ENCODE measurements at places on chromosomes 11 and 22. TPM values are rescaled to one million over a fixed set of nuclear protein-coding genes. Genes with fewer than 3 reads are reported as not detected.

- H3K27me3 ChIP-seq = peaks cover 34% of the 10 kb centered on the region
- H3K36me3 ChIP-seq = no peaks in the 10 kb centered on the region
- no peak overlapping the region for H3K27ac ChIP-seq
- DNase-seq = no peak
- H3K4me3 ChIP-seq = no peak overlapping the region
Measured at GRCh38 chr11:71251761-71252268, 562 bp downstream of the SHANK2 start.

GRCh38 chr11:112968941-112969713 is 7.9 kb downstream of the NCAM1 start:
- H3K36me3 ChIP-seq = no peaks in the 10 kb centered on the region
- H3K4me3 ChIP-seq = no peak overlapping the region
- H3K27ac ChIP-seq = no peak overlapping the region
- peaks cover 2% of the 10 kb centered on the region for H3K27me3 ChIP-seq
- DNase-seq = no peak
- H3K4me1 ChIP-seq = no peaks in the 10 kb centered on the region

DNA sequence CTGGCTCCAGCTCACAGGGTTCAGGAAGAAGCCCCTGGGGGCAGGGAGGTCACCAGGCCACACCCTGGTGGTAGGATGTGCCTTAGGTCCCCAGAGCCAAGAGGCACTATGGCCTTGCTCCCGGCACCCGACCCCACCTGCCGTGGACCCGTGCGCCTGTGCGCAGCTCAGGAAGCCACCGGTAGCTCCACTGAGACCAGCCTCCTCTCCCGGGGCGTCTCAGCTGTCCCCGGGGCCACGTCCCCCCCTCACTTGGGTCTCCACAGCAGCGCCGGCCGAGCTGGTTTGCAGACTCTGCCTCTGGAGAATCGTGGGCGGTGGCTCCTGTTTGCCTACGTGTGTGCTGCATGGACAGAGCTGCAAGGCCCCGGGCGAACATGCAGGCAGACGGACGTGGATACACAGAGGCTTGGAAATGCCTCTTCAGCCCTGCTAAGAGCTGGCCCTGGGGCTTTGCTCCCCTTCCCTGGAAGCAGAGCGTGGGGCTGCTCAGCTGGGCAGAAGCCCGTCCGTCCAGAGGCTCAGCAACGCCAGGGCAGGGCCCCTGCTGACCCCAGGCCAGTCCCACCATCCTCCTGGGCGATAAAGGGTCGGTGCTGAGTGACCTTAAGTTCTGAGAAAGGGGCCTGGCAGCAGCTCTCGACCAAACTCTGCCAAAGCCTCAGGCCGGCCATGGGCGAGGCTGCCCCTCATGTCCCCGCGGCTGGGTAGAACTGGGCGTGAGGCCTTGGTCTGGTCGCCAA is 15.3 kb upstream of the MUC5B start:
- H3K4me3 ChIP-seq = no peak overlapping the region
- H3K36me3 ChIP-seq = no peaks in the 10 kb centered on the region
- no peaks in the 10 kb centered on the region for H3K4me1 ChIP-seq

DNA sequence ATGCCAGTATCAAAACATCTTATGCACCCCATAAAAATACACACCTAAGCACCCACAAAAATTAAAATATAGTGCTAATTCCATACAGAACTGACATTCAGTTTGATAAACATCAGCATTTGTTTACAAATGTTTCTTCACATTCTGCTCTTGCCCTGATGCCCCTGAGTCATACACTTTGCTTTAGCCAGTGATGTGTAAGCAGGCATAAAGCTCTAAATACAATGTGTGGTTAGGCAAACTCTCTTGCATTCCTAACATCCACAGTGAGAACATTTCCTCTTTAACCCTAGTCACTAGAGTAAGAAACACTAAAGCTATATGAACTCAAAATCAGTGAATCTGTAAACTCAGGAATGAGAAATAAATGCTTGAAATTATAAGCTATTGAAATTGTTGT is 1060.7 kb downstream of the FAM181B start:
- no peak overlapping the region for H3K4me3 ChIP-seq
- no peaks in the 10 kb centered on the region for H3K36me3 ChIP-seq

GRCh38 chr11:119531056-119531455 is 108.1 kb upstream of the THY1 start:
- H3K27me3 ChIP-seq = no peaks in the 10 kb centered on the region
- no peaks in the 10 kb centered on the region for H3K36me3 ChIP-seq
- H3K4me1 ChIP-seq = no peaks in the 10 kb centered on the region
- DNase-seq = no peak
- no peak overlapping the region for H3K27ac ChIP-seq

DNA sequence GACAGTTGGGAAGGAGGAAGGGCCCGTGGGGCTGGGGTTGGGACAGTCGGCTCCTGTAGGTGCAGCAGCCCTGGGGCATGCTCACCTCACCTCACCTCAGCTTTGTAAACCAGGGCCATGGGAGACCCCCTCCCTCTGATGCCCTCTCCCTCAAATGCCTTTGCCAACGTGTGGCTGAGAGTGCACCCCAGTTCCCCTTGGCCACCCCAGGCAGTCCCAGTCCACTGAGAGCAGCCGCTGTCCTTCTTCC is 4.2 kb upstream of the NEAT1 start:
- no peaks in the 10 kb centered on the region for H3K27me3 ChIP-seq
- H3K4me3 ChIP-seq = no peak overlapping the region
- H3K27ac ChIP-seq = peak overlapping the region; percentile 99
- H3K36me3 ChIP-seq = peaks cover 5% of the 10 kb centered on the region

DNA sequence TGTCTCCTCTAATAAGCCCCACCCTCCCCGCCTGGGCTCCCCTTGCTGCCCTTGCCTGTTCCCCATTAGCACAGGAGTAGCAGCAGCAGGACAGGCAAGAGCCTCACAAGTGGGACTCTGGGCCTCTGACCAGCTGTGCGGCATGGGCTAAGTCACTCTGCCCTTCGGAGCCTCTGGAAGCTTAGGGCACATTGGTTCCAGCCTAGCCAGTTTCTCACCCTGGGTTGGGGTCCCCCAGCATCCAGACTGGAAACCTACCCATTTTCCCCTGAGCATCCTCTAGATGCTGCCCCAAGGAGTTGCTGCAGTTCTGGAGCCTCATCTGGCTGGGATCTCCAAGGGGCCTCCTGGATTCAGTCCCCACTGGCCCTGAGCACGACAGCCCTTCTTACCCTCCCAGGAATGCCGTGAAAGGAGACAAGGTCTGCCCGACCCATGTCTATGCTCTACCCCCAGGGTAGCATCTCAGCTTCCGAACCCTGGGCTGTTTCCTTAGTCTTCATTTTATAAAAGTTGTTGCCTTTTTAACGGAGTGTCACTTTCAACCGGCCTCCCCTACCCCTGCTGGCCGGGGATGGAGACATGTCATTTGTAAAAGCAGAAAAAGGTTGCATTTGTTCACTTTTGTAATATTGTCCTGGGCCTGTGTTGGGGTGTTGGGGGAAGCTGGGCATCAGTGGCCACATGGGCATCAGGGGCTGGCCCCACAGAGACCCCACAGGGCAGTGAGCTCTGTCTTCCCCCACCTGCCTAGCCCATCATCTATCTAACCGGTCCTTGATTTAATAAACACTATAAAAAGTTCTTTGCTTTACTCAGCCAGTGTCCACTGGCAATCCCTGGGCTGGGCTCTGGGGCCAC is 14.4 kb downstream of the TSKU start:
- no peak overlapping the region for H3K4me3 ChIP-seq
- peaks cover 7% of the 10 kb centered on the region for H3K4me1 ChIP-seq
- no peak overlapping the region for H3K27ac ChIP-seq
- H3K27me3 ChIP-seq = no peaks in the 10 kb centered on the region
- no peak for DNase-seq

- H3K4me3 ChIP-seq = no peak overlapping the region
- peaks cover 3% of the 10 kb centered on the region for H3K36me3 ChIP-seq
- H3K27ac ChIP-seq = peak overlapping the region; percentile 73
- DNase-seq = peak; percentile 78
- H3K27me3 ChIP-seq = no peaks in the 10 kb centered on the region
- peaks cover 25% of the 10 kb centered on the region for H3K4me1 ChIP-seq
Measured at GRCh38 chr11:35735903-35736302, 73.3 kb downstream of the TRIM44 start.

Gene F2
- not detected for total RNA-seq

Gene MAP6
- total RNA-seq = not detected

Gene CABP4
- 4.2 TPM for total RNA-seq

Gene FOLR1
- total RNA-seq = not detected

Gene DEFB131B
- total RNA-seq = not detected

Gene MPPED1
- total RNA-seq = not detected

Gene C1QTNF4
- total RNA-seq = 1.8 TPM

Data from endothelial cell of umbilical vein (primary cell).